Left renal pelvis (tissue), 4 donors: ENCODE measurements at places on chromosomes 1 and 21.
A peak's percentile ranks its signal among the peaks of the same experiment; 100 is the strongest.

- DNase-seq: no peak
Measured at GRCh38 chr1:178941261-178941689, 70.4 kb upstream of the ANGPTL1 start.

- DNase-seq: no peak
Measured at GRCh38 chr1:246355411-246356230, 151.5 kb downstream of the SMYD3 start.

DNA sequence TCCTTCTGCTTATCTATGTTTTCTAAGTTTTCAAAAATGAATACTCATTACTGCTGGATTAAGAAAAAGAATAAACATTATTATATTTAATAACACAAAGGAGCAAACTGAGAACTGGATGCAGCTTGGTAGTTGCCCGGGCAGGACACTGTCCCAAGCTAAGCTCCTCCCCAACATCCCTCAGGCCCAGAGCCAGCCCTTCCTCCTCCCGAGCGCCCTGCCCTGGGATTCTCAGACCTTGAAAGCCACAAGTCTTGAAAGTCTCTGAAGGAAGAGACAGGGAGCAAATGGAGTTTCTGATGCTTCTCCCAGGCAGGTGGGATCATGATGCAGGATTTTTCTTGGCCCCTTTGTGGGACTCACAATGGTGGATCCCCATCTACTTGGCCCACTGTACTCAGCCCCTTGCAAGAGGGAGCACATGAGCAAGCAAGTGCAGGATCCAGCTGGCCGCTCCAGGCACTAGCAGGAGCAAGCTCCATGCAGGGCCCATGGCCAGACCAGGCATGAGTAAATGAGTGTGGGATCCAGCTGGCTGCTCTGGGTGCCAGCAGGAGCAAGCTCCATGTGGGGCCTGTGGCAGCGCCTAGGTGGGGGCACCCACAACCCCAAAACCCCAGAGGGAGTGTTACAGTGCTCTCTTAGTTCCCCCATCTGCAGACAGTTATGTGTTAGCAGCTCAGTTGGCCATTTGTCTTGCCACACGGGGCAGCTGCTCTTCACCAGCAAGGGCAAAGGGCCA, 32.1 kb upstream of the RAB4A start:
- no peak for DNase-seq

- DNase-seq: no peak
Measured at GRCh38 chr21:42555756-42556438, 42.2 kb downstream of the SLC37A1 start.

DNA sequence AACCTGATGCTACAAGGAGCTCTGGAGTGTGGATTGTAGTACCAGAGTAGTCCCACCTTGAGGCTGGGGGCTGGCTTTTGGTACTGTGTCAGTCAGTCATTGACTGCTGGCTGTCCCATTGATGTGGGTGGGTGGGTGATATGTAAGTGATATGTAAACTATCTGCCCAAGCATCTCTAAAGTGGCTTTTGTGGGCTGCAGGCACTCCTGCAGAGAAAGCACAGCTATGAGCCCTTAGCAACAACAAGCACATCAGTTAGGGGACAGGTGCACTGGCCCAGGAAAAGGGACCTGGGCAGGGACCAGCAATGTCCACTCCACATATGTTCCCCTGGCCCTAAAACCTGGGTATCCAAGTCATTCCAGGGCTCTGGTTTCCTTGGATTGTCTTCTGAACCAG, 109.9 kb downstream of the TAS1R2 start:
- no peak for DNase-seq

- no peak for DNase-seq
Measured at GRCh38 chr1:155909894-155910293, 1.3 kb downstream of the RIT1 start.

DNA sequence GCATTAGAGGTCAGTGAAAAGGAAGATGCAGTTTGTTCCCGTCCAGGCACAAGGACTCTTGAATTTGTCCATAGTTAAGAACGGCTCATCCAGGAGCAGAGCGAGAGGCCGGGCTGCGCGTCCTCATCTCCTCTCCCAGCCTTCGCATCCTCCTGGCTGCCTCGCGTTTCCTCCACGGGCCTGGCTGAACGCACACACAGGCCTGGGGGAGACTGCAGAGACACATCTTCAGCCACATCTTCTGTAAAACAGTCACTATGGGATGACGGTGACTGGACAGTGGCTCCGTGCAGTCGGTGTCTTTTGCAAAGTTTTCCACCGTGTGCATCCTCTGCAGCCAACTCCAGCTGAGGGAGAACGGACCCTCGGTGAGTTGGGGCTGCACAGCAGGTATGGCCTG, 89.7 kb downstream of the PSMG1 start:
- DNase-seq: no peak

- DNase-seq: peak; percentile 79
Measured at GRCh38 chr1:37556712-37557196, at the start of gene DNALI1. Gene DNALI1 (plus strand): TSS chr1:37556940. CDS start chr1:37556995, 55 bp downstream.

- no peak for DNase-seq
Measured at GRCh38 chr1:16138772-16139221, 17.1 kb downstream of the EPHA2 start.

DNA sequence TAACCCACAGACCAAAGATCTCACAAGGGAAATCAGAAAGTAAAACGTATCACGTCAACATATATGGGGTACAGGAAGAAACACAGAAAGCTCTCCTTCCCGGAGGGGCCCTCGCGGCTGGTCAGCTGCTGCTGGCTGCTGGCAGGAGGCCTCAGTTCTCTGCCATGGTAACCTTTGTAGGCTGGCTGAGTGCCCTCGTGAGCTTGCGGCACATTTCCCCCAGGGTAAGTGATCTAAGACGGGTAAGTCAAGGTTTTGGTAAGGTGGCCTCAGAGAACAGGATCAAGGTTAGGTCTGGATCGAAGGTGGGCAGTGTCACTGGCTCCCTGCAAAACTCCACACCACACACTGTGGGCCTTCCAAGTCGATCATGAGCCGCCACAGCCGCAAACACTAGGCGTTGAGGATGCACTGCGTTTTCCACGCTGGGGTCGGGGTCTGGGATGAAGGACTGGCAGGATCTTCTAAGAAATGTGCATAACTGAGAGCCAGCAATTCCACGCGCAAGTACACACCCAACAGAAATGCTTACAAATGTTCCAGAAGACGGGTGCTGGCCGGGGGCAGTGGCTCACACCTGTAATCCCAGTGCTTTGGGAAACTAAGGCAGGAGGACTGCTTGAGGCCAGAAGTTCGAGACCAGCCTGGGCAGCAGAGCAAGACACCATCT, 33.9 kb downstream of the WDR4 start:
- no peak for DNase-seq

DNA sequence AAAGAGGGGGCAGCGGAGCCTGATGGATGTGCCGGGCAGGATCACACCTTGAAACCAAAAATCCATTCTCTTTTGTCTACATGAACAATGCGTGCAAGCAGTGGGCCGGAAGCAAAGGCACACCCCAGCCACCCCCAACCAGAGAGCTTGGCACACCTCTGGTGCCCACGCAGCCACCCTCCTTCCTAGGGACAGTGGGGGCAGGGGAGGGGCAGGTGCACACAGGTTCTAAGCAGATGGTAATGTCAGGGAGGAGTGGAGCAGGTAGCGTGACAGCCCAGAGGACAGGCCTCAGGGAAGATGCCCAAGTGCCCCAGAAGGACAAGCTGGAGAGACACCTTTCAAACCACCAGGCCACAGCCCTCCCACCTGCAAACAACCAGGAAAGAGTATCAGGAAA, 36.5 kb downstream of the SYF2 start:
- no peak for DNase-seq

DNA sequence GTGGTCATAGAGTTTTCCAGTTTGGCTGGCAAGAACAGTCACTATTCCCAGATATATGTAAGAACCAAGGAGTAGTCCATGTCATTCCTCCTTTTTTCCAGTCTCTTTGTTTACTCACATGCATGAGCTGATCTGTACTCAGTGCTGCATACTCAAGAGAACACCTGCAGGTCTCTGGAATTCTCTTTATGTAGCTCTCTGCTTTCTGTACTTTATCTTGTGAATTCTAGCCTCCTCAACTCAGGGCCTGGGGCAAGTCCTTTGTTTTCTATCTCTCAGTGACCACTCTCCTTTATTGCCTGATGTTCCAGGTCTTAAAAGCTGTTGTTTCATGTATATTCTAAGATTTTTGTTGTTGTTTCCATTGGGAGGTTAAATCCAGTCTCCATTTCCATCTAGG, 478.9 kb downstream of the DPYD start:
- DNase-seq: no peak

- DNase-seq: no peak
Measured at GRCh38 chr1:104468282-104468681, 718.6 kb downstream of the AMY1C start.
